ENCODE measurements at places on chromosomes 3 and 15.
A peak's percentile ranks its signal among the peaks of the same experiment; 100 is the strongest.

DNA sequence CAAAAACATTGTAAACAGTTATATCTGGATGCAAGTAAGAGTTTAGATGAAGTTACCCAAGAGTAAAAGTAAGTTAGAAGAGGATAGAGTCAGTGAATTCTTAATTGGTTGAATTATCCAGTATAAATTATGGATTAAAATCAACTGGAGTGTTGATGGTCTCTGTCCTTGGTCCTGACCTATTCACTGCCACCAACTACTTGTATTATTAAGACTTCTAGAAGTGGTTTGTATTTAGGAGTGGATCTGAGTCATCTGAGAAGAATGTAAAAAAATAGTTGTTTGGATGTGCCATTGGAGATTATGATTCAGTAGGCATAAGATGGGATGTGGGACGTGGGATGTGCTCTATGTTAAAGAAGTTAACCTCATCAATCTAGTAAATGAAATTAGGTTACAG is 86.4 kb downstream of the SYNPR start:
- DNase-seq, result no peak

GRCh38 chr3:192284443-192285072 is 442.8 kb downstream of the FGF12 start:
- DNase-seq, result no peak

- no peak for DNase-seq
Observed at GRCh38 chr3:177447938-177448337, 250.7 kb upstream of the TBL1XR1 start.

GRCh38 chr15:35506272-35506870 is 39.6 kb downstream of the DPH6 start:
- DNase-seq, result no peak

GRCh38 chr3:191441687-191442086 is 19.3 kb upstream of the PYDC2 start:
- DNase-seq, result no peak

GRCh38 chr3:177754508-177754921 is 557.2 kb upstream of the TBL1XR1 start:
- DNase-seq, result no peak

DNA sequence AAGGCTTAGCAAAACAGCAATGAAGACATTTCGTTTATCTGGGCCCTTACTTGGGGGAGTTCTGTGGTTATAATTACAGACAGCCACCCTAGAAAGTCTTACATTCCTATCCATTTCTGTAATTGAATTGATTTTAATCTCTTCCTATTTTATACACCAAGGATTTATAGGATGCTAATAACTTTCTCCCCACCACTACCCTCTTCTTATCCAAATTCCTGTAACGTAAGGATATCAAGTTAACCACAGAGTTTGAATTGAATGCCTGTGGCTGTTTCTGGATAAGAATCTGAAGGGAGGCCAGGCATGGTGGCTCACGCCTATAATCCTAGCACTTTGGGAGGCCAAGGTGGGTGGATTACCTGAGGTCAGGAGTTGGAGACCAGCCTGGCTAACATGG is 78.6 kb downstream of the MLH1 start:
- no peak for DNase-seq

DNA sequence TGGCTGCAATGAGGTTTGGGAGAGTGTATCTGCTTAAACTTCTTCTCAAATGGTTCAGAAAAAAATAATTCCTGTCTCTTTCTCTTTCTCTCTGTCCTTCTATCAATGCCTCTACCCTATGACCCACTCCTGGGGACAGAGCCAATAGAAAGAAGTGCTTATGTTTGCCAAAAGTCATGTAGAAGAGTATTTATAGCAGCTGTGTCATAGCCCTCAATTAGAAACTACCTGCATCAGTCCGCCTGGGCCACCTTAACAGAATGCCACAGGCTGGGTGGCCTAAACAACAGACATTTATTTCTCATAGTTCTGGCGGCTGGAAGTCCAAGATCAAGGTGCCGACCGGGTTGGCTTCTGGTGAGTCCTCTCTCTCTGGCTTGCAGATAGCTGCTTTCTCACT is 92.5 kb downstream of the HMG20A start:
- no peak for DNase-seq

GRCh38 chr3:120399372-120399771 is 50.2 kb upstream of the LRRC58 start:
- DNase-seq, result no peak

DNA sequence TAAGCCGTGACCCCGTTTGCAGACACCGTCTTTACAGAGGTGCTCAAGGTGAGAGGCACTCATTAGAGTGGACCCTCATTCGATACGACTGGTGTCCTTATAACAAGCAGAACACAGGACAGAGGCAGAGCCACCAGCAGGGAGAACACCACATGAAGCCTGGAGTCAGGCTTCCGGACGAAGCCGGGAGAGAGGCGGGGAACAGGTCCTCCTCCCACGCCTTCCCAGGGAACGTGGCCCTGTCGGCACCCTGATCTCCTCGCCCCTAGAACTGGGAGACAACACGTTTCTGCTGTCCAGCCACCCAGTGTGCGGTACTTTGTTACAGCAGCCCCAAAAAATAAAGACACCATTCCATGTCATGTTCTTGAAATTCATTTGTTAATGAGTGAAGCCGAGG is 33.6 kb downstream of the ZDHHC19 start:
- DNase-seq, result no peak

DNA sequence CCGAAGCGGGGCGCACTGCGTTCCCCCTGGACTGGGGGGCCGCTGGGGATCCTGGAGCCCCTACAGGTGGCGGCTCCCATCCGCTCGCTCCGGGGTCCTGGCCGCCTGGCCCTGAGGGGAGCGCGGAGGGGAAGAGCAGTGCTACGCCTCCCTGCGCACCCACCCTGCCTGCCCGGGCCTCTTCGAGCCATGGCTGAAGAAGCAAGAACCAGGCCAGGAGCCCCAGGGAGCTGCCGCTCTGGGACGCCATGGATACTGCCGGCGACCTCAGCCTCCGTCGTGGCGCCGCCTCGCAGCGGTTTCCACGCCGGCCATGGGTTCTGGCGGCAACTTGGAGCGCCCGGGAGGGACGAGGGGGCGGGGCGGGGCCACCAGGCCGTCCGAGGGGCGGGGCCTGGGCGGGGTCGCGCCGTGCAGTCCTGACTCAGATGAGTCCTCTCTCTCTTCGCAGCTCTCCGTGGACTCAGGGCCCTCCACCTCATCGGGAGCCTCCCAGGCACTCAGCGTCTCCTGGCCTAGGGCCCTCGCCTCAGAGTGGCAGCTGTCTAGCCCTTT is 50.9 kb downstream of the MYL3 start:
- DNase-seq, result peak; percentile 63

GRCh38 chr3:57544181-57545125 is at the start of gene DNAH12:
Gene DNAH12 (minus strand): TSS chr3:57544344. CDS start chr3:57542870, 1,474 bp downstream.
- no peak for DNase-seq

DNA sequence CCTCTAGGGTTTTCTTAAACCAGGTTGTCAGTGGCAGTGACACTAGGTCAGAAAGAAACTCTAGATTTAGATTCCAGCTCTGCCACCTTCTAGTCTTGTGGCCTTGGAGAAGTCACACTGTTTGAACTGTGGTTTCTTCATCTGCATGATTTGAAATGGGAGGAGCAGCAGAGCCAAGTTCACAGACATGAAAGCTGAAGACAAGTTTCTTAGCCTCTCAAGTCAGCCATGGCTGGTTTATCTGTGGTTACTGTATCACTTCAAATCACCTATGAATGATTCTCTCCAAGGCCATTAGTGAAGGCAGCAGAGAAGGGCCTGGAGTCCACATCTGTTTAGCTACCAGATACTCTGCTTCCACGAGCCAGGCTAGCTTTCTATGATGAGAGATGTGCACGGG is 15.6 kb downstream of the CLEC3B start:
- no peak for DNase-seq

DNA sequence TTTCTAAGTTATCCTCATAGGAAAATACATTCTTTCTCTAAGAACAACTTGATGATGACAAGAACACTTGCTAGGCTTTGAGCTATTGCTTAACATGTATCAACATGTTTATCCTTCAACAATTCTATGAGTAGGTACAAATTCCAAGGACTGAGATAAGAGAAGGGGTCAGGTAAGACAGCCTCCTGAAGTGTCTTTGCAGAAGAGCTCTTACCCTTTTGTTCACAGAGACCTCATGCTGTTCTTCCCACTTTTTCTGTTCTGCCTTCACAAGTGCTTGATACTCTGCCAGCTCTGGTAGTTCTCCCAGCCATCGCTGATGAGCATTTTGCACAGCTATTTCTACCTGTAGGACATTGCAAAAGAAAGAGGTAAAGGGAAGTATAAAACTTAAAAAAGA is 50.9 kb downstream of the CEP152 start:
- DNase-seq, result no peak

DNA sequence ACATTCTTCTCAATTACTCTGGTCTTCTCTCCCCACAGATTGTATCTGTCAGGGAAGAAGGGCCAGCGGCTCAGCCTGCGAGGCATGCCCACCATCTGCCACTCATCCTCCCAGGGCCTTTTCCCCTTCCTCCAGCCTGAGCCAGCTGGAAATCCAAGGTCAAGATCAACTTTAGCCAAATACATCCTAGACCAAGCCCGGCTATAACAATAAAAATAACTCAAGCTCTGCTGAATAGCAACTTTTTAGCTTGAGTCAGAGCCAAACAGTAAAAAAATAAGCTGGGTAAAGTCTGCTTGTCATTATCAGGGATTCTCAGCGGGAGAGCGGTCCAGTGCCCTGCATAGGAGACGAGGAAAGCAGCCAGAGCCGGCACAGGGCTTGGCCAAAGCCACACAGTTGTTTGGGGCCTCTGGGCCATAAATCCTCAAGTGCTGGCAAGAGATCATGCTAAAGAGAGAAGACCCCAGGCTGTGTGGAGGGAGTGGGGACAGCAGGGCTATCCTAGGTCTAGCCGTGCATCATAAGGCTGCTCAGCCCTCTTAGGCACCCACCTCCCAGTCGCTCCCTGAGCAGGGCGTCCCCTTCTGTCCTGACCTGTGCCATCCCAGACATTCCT is 76.2 kb upstream of the HERC1 start:
- no peak for DNase-seq

- DNase-seq, result no peak
Observed at GRCh38 chr3:12536423-12536822, 8.9 kb downstream of the MKRN2OS start.

DNA sequence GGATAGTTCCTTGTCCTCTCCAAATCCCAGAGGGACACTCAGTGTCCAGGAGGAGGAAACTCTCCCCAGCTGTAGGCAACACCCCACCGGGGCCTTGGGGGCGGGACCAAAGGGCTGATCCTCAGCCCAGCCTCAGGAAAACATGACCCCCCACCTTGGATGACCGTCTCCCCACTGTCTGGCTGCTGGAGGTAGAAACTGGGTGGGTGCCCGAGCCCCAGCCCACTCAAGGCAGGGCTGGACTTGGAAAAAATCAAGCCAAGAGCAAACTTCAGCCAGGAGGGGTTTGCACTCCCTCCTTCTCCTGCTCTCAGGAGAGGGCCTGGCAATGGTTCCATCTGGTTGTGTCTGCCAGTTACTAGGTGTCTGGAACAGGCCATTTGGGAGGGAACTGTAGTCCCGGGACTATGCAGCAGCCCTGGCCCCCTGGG is 3.6 kb upstream of the RASL12 start:
- no peak for DNase-seq

DNA sequence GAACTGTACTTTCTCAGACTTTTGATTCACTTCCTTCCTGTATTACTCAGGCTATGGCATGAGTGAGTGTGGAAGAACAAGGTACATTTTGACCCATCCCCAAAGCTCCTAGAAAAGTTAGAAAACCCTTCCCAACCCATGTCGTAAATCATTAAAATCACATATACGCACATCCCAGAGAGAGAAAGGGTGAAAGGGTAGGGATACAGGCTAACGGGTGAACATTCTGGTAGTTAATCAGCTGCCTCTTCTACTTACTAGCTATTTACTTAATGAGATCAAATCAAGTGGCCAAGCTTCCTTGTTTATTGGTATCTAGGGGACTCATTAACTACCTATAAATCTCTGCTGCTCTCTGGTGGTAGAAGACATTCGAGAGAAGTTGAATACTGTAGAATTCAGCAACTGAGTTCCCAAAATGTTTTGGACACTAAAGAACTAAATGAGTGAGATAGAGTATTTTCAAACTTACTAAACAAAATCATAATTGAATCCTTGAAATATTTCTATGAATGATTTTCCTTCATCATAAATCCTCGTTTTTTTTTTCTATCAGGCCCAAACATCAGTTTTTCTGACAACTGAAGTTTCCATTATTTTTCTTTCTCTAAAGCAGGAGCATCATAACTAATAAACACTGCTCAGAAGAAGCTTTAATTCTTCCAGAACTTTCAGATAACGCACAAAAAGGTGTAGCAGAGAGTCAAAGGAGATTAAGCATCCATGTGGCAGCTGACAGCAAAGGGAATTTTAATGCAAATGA is 124.2 kb downstream of the IMPG2 start:
- DNase-seq, result no peak

DNA sequence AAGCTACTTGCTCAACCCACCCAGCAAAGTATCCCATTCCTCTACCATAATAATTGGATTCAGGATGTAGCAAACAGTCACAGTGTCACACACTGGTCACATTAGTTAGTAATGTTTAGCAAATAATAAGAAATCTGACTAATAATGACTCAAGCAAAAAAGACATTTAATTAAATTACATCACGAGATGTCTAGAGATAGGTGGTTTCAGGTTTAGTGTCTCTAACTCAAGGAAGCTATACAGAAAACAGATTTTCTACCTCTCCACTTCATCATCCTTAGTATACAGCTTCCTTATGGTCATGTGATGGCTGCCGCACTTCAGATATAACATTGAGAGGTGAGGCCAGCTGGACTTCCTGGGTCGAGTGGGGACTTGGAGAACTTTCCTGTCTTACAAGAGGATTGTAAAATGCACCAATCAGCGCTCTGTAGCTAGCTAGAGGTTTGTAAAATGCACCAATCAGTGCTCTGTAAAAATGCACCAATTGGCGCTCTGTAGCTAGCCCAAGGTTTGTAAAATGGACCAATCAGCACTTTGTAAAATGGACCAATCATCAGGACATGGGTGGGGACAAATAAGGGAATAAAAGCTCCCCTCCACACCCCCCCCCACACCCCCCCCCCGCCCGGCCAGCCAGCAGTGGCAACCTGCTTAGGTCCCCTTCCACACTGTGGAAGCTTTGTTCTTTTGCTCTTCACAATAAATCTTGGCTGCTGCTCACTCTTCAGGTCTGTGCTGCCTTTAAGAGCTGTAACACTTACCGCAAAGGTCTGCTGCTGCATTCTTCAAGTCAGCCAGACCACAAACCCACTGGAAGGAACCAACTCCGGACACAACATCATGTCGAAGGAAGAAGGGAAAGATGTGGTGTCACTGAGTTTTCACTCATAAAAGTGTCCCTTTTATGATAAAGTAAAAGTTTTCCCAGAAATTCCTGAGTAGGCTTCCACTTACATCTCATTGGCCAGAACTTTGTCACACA is 24.9 kb upstream of the ARPIN start:
- DNase-seq, result no peak

DNA sequence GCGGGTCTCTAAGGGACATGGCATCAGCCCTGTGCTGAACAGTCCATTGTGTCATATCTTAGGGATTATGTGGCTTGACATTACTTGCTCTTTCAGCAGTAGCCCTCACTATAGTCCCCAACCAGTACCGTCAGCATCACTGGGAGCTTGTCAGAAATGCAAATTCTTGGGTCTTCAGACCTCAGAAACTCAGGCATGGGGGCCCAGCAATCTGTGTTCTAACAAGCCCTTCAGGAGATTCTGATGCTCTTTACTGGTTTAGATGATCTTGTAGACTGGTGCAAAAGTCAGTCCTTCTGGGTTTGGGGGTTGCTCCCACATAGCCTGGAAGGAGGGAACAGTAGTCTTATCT is 39.0 kb upstream of the TRAK1 start:
- no peak for DNase-seq

Measured in frontal cortex (tissue), 4 donors.